ENCODE measurements at places on chromosomes 3 and 15. TPM values are rescaled to one million over a fixed set of nuclear protein-coding genes. Genes with fewer than 3 reads are reported as not detected.

Gene PPARG
- total RNA-seq: 7.5 TPM

Gene UCN2
- not detected for total RNA-seq

Gene RNF13
- total RNA-seq: 43.7 TPM

Gene NKIRAS1
- 11.7 TPM for total RNA-seq

Gene FGF12
- total RNA-seq: 3.0 TPM

Gene SATB1
- 29.0 TPM for total RNA-seq

Gene PLCH1
- total RNA-seq: 0.44 TPM
